ENCODE measurements at places on chromosomes 1 and 21.

DNA sequence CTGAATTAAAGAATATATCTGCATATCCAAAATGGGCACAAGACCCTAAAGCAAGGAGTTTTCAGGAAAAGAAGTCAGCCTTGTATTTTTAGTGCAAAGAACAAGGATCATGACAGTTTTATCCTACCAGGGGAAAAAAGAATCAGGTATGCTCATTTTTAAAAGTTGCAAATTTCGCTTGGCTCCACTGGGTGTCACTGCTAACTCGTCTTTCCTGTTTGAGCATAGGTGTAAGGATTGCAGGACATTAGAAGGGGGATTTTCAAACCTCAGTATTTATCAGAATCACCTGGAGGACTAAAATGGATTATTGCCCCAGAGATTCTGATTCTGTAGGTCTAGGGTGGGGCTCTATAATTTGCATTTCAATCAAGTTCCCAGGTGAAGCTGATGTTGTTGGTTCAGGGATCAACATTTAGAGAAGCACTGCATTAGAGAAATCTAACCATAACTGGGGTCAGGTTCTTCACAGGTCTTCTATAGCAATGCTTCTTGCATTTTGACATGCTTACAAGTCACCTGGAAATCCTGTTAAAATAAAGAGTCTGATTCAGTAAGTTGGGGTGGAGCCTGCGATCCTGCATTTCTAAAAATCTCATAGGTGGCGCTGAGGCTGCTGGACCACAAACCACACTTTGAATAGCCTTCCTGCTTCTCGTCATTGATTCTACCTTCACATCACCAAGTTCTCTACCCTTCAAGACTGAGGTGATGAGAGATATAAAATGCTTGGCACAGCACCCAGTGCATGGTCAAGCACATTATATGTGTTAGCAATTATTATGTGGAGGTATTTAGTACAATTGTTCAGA is 39.6 kb downstream of the NUF2 start:
- no peak for DNase-seq

GRCh38 chr21:44757731-44758130 is 43.9 kb downstream of the UBE2G2 start:
- DNase-seq: no peak

DNA sequence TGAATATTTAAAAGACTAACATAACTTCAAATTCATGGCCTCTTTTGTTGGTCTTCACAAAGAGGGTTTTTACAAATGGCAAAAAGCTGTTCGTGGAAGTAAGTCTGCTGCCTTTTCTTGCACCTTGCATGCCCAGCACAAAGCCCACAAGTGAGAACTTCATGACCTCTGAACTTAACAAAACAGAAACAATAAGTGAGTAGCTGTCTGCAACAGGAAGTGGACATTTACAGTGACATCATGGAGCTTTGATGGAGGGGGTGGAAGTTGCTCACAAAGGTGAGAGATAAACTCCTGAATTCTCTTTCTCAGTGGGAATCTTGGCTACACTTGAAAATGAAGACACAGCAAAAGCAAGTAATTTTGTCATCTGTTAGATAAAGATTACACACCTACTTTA is 303.3 kb upstream of the DEPDC1 start:
- DNase-seq: no peak

DNA sequence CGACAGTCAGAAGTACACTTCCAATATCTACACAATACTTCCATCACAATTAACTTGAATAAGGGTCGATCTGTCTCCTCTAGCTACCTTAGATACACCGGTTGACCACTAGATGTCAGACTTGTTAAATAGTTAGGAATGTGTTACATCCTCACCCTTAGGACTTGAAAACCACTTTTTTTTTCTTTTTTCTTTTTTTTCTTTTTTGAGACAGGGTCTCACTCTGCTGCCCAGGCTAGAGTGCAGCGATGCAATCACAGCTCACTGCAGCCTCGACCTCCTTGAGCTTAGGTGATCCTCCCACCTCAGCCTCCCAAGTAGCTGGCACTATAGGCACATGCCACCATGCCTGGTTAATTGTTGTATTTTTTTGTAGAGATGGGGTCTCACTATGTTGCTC is 120.4 kb upstream of the GREM2 start:
- DNase-seq: peak; percentile 31

GRCh38 chr1:2637442-2638145 is 4.8 kb upstream of the MMEL1 start:
- DNase-seq: no peak

GRCh38 chr1:210340311-210340710 is 11.6 kb downstream of the HHAT start:
- no peak for DNase-seq

- no peak for DNase-seq
These were observed 39.8 kb downstream of the DIP2A start for GRCh38 chr21:46498335-46499050.
